ENCODE measurements at places on chromosomes 1 and 21. TPM values are rescaled to one million over a fixed set of nuclear protein-coding genes. Genes with fewer than 3 reads are reported as not detected.

The CFAP107 gene
- 0.14 TPM for total RNA-seq

The AMY1A gene
- total RNA-seq = 0.76 TPM

The KCNA3 gene
- 1.3 TPM for total RNA-seq

The SNIP1 gene
- 13.5 TPM for total RNA-seq

The UBE2Q1 gene
- total RNA-seq = 69.7 TPM

The NOS1AP gene
- 5.3 TPM for total RNA-seq

The CYP4A22 gene
- total RNA-seq = not detected

The LRRC41 gene
- total RNA-seq = 87.2 TPM

The TAS1R1 gene
- total RNA-seq = not detected

The KAZN gene
- 0.77 TPM for total RNA-seq
